ENCODE measurements at places on chromosomes 13 and 19.

DNA sequence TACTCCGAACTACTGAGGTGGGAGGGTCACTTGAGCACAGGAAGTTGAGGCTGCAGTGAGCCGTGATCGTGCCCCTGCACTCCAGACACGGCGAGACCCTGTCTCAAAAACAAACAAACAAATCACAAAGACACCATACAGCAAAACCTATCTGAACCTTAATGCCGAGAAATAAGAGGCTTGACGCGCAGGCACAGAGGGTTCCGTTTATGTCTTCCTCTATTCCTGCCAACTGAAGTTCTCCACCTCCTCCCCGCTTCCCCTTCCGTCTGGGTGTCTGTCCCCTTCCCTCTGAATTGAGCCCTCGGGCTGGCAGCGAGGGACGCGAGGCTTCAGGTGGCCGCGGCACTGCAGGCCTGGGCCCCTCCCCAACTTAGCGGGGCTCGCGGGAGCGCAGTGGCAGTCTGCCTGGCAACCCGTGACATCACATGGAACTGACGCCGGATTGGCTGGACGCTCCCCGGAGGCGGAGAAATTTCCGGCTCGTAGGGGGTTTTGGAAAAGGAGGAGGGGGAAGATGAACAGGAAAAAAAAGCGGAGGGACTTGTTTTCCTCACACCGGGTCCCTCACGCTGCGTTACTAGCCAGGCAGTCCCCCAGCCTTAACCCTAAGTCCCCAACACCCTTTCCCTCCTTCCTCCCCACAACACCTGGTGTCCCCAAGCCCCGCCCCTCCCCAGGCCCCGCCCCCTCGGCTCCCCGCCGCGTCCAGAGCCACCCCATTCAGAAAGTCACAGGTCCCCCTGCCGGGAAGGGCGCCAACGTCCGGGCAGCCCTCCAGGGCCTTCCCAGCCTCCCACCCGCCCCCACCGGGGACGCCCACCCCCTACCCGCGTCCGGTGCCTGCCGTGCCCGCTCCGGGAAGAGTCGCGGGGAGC lies 1.1 kb upstream of the MYBPC2 start:
- peak; percentile 60 for DNase-seq

- no peak for DNase-seq
Observed at GRCh38 chr13:34941436-34941834, 635 bp upstream of the NBEA start.

DNA sequence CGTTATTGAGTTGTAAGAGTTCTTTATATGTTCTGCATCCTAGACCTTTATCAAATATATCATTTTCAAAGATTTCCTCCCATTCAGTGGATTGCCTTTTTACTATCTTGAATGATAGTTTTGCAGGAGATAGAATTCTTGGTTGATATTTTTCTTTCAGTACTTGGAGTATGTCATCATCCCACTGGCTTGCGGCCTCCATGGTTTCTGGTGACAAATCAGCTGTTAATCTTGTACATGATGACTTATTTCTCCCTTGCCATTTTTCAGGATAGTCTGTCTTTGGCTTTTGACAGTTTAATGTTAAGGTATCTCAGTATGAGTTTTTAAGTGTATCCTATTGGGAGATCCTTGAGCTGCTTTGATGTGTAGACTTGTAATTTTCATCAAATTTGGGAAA lies 8.5 kb downstream of the ZNF557 start:
- DNase-seq: no peak

- no peak for DNase-seq
Observed at GRCh38 chr19:3516675-3517207, 10.6 kb downstream of the FZR1 start.

GRCh38 chr13:97072297-97072696 lies 78.0 kb upstream of the OXGR1 start:
- DNase-seq: no peak

DNA sequence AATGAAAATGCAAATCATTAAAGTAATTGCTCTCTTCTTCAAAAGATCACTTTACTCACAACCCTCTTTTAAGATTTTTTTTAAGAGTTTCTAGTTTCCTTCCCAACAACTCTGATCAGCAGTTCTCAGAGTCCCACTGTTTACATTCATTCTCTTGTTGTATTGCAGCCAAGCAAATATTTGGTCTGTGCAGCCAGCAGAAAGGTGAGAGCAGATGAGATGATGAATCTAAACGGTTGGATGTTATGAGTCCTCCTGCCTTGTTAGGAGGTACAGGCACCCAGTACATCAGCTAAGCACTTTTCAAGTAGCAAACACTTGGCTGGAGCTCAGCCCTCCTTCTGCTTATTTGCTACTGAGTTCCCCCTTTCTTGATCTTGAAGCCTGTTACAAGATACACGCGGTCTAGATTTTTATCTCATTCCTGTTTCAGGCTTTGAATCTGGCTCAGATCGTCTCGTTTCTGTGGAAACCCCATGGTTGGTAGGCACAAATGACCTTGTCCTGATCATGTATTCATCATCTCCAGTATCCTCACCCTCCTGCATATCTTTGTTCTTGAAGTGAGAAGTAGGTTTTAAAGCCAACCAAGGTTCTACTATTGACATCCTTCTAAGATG lies 300.7 kb downstream of the DCT start:
- DNase-seq: no peak

DNA sequence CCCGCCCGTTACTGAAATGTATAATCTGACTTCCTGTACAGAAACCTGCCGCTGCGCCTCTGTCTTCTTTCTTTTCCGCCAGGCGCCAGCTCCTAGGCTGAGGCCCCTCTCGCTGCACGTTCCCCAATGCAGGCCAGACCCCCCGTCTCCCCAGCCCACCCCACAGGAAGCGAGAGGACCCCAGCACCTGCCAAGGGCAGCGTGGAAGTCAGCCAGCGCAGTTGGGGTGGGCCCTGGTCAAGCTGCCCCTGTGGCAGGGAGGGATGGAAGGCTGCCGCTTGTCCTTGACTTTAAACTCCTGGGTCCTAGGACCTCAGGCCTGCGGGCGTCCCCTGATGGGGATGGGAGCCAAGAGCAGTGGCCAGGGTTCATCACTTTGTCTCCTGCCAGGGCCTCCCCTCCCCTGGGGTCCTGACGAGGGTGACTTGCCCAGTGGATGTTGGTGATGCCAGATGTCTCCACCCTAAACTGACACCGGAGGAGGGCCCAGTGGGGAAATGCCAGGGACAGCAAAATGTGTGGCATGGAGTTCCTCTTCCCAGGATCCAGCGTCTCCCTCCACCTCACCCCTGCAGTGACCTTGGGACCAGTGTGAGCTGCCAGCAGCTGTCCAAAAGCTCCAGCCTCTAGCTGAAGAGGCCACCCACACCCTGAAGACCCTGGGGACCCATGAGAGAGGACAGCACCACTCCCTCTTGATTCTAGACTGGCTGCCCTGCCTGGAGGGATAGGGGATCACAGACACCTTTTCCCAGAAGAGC lies 8.5 kb upstream of the MARCHF2 start:
- no peak for DNase-seq

GRCh38 chr19:4567584-4568071 lies 8.1 kb upstream of the SEMA6B start:
- peak; percentile 49 for DNase-seq

DNA sequence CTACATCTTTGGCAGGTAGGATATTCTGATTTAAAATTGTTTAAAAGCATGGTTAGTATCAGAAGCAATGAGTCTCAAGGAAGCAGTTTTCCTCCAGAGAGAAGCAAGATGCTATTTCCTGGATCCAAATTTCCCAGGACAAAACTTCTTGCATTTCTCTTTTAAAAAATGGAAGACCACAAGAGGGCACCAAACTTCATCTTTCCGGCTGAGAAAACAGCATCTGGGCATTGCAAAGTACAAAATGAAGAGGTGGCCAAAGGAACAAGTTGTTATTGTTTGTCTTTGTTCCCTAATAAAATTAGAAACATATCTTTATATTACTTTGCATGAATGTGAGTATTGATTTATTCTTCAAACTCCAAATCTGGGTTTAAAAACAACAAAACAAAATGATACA lies 60.0 kb upstream of the LRCH1 start:
- peak; percentile 63 for DNase-seq

- DNase-seq: peak; percentile 66
Observed at GRCh38 chr13:75739244-75739868, 103.2 kb downstream of the LMO7 start.

All from fibroblast of skin of back (primary cell).